Cerebellum (tissue), 4 donors: ENCODE measurements at places on chromosomes 16 and 17.
A peak's percentile ranks its signal among the peaks of the same experiment; 100 is the strongest.

- no peak for DNase-seq
Measured at GRCh38 chr16:75239542-75240122, 11.8 kb downstream of the BCAR1 start.

DNA sequence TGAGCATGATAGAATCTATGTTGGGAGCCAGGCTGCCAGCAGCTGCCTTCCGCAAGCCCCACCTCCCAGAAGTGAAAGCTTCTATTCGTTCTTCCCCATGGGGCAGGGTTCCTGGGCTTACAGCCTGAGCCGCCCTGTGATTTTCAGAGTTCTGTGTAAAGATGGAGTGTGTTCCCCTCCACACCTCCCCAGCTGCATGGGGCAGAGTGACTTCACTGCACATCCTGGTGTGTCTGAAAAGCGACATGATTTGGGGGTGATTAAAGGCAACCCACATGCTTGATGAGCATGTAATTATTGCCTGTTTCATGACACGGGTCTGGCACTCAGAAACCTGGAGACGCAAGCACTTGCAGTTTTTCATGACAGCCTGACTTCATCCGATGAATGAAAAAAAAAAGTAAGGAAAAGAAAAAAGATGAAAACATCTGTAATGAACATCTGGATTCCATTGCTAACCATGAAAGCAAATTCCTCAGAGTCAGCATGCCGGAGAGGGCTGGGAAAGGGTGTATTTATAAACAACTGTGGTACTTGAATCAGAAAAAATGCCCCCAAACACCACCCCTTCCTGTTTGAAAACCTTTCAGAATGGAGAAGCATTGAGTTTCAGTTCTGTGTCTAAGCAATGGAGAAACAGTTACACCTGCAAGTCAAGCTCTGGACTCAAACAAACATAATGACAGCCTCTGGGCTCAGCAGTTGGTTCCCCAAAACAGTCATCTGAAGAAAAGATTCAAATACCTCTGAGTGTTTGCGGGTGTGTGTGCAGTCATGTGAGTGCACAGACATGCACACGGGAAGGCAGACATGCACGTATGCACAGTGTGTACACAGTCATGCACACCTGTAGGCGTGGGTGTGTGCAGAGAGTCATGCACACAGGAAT is 266.0 kb downstream of the ENGASE start:
- no peak for DNase-seq

- DNase-seq: no peak
Measured at GRCh38 chr17:7717756-7718350, 309 bp downstream of the DNAH2 start.

DNA sequence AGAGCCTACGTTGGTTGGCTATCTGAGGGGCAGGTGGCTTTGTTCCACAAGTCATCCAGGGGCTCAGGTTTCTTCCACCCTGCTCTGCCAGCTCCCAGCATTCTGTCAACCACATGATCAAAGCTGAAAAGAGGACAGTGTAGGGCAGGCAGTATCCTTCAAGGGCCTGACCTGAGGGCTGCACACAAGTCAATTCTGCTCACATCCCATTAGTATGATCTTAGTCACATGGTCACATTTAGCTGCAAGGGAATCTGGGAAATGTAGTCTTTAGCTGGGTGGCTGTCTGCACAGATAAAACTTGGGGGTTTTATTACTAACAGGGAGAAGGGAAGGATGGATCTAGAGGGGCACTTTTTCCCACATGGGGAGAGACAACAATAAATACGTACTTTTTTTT is 97.3 kb downstream of the SALL1 start:
- no peak for DNase-seq

DNA sequence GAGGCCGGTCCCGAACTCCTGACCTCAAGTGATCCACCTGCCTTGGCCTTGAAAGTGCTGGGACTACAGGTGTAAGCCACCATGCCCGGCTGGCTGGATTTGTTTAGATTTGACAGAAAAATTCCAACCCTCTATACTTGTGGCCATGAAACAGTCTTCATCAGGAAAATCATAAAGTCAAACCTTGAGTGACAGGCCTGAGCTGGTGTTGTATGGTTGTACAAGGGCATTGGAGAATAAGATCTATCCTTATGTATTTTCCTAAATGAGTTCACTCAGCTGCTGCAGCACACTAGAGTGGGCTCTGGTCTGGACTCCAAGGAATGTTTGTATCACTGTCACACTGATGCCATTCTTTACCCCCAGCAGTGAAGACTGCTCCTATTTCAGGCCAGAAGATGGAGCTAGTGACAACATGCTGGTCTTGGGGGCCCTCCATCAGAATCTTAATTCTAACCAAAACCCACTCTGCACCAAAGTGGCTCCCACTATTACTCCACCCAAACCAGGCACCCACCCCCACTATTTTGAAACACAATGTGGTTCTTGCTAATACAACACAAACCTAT is 27.4 kb downstream of the SNX11 start:
- no peak for DNase-seq

DNA sequence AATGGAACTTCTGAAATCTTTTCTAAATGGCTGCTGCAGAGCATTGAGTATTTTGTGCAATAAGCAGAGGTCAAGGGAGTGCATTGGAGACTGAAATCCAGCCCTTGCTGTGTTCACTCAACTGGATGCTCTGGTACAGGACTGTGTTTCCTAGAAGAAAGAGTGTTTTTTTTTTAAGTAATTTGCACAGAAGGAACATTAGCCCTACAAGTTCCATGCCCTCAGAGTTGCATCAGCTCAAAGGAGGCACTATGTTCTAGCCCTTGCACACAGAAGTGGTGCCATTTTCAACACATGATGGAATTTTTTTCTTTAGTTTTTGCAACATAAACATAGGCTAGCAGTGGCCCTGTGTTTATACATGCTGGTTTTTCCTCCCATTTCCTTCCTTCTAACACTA is 144.1 kb upstream of the HLF start:
- no peak for DNase-seq

DNA sequence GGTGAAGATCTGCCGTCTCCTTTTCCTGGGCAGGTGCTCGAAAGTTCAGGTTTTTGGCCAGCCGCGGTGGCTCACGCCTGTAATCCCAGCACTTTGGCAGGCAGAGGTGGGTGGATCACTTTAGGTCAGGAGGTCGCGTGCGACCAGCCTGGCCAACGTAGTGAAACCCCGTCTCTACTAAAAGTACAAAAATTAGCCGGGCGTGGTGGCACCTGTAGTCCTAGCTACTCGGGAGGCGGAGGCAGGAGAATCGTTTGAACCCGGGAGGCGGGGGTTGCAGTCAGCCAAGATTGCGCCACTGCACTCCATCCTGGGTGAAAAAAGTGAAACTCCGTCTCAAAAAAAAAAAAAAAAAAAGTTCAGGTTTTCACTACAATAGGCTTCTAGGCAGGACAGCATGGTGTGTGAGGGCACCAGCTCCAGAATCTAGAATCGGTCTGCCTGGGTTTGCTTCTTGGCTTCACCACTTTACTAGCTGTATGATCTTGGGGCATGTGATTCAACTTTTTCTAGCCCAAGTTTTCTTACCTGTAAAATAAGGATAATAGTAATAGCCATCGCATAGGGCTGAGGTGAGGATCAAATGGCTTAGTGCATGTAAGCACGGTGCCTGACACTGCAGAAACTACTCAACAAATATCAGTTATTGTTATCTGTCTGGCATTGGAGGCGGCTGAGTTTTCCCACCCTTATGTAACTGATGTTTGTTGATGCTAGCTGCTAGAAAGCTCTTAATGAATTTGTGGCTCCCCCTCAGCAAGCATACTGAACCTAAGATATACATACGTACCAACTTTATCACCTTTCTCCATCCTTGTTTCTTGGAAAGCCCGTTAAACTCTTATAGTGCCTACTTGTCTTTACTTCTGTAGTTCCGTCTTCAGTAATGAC is 1.3 kb downstream of the PSMD12 start:
- DNase-seq: no peak

DNA sequence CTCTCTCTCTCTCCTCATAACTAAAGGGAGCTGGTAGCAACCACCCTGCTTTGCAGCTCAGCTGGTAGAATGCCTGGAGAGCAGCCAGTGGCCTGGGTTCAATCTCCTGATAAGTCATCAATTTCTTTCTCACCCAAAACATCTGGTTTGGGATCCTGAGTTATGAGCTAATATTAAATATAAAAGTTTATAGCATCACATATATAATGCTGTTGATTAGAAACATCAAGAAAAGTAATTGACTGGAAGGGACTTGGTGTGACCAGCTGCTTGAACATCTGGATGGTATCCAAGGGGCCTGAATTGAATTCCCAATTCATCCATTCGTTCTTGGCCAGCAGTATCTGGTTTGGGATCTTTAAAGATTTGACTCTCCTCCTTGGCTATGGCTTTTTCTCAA is 12.2 kb upstream of the ELAC2 start:
- DNase-seq: no peak

GRCh38 chr16:70730944-70731343 is 45.1 kb upstream of the MTSS2 start:
- DNase-seq: peak; percentile 90

GRCh38 chr16:16857603-16858283 is 478.8 kb downstream of the NPIPA7 start:
- no peak for DNase-seq

DNA sequence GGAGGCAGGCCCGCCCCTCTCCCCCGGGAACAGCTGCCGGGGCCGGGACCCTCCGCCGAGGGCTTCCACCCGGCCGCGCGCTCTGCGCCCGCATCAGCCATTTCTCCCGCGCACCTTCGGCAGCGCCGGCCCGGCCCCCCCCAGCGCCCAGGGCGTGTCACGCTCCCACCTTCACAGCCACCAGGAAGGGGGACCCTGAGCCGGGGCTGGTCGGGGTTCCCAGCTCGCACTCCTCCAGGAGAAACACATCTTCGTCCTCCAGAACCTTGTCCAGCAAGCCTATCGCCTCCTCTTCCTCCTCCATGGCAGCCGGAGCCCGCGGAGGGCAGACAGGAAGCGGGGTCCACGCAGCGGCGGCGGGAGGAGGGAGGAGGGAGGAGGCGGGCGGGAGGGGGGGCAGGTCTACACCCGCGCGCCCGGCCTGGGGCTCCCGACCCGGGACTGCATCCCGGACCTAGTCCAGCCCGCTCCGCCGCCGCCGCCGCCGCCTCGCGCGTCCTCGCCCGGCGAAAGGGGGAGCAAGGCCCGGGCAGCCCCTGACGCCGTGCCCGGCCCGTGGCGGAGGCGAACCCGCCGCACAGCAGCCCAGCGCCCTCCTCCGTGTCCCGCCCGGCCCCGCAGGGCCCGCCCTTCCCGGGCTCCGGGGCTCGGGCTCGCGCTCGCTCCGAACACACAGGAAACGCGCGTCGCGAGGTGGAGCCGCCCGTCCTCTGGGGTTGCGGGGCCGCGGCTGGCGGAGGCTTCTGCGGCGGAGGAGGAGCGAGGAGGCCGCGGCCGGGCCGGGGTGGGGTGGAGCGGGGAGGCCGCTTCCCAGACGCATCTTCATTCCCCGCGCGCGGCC is 70.8 kb downstream of the ABR start:
- peak; percentile 56 for DNase-seq

GRCh38 chr17:3730881-3731429 is 7.3 kb downstream of the HASPIN start:
- no peak for DNase-seq

DNA sequence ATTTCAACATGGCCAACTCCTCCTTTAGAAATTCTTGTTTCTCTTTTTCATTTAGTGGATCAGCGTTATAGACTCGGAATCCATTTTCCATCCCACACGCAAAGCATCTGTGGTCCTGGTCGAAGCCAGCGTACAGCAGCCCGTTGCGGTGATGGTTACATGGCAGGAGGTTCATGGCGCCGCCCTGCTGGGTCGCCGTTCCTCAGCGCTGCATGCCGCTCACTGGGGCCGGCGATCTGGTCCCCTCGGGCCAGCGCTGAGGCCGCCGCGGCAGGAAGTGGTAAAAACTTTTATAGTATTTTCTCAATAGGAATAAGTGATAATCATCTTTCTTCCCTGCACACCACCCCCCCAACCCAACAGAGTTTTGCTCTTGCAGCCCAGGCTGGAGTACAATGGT is 29.9 kb upstream of the RHOT1 start:
- DNase-seq: no peak
